ENCODE measurements at places on chromosomes 11 and 22.

- DNase-seq, result no peak
Observed at GRCh38 chr11:2667940-2668339, 31.9 kb downstream of the KCNQ1OT1 start.

DNA sequence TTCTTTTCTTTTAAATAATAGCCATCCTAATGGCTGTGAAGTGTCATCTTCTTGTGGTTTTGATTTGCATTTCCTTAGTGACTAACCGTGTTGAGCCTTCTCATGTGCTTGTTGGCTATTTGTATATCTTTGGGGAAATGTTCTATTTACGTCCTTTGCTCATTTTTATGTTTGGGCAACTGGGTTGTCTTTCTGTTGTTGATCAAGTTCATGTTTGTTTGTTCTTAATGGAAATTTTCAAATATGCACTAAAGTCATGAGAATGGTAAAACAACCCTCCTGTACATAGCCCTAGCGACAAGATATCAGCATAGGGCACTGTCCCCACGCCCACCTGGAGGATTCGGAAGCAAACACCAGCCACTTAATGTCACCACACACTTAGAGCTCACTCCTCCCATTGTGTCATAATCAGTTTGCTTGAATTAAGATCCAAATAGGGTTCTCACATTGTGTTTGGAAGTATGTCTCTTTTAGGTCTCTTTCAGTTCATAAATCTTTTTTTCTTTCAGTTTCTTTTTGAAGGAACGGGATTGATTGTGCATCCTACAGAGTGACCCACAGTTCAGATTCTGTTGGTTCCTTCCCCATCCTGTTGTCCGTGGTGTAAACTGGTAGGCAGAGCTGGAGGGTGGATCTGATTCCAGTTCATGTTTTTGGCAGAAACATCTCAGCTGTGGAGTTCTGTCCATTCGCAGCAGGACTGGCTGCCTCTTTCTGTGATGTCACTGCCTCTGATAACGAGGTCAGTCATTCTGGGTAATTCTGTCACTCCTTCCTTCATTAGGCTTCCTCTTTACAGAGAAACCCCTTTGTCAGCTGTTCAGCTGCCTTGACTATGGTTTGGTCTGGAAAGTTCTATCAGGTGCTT is 26.4 kb upstream of the ADORA2A start:
- DNase-seq, result no peak

GRCh38 chr11:34395916-34396550 is 38.2 kb upstream of the ABTB2 start:
- no peak for DNase-seq

DNA sequence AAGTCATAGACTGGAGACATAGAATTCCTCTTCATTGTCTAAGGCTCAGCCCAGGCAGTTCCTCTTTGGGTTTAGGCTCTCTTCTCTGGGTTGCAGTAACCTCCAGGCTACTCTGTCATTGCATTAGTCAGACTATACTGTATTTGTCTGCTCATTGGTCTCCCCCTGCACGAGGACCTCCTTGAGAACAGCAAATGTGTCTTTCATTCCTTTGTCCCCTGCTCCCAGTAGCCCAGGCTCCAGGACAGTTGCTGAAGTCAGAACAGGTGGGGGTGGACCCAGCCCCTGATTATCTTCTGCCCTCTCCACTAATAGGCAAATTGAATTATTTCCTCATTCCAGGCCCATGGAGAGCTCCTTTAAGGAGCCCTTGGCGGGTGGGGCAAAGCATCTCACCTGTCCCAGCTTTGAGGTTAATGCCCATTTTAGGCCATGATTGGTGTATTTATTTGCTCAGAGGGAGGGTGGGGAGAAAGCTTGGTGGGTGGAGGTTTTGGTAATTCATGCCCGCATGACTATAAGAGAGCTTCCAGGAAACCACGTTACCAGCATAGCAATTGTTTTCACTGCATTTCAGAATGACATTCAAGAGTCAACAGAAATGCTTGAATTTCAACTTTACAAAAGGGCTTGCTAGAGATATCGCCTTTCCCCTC is 40.9 kb downstream of the NAV2 start:
- no peak for DNase-seq

GRCh38 chr11:6201481-6201880 is 2.5 kb downstream of the OR52W1 start:
- no peak for DNase-seq

DNA sequence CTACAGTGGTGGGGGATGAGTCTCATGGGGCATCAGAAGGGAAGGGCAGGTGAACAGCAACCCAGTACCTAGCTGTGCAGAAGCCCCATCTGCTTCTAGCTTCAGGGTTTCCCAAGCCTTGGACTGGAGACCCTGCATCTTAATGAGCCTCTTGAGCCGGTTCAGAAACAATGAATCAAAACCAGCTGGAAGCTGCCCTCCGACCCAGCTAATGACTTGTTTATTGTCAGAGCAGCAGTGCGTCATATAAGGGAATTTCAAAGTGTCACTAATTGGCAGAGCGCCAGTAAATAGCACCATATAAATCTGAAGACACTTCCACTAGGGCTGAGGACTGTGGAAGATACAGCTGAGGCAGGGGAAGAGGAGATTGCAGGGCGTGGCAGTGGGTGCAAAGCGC is 57.5 kb downstream of the RPUSD4 start:
- DNase-seq, result no peak

DNA sequence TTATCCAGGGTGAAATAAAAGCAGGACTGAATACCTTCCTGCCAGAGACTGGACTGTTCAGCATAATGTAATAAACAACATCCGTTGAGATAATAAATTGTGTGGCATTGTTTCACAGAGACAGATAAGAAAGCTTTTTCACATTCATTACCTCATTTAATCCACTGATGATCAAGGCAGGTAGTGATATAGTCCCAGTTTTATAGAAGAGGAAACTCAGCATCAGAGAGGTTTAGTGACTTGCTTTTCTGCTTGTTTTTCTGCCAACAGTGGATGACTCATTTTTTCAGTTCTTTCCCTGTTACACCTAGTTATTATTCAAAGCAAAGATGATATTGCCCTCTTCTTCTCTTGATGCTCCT is 4.0 kb downstream of the MYO18B start:
- DNase-seq, result no peak

DNA sequence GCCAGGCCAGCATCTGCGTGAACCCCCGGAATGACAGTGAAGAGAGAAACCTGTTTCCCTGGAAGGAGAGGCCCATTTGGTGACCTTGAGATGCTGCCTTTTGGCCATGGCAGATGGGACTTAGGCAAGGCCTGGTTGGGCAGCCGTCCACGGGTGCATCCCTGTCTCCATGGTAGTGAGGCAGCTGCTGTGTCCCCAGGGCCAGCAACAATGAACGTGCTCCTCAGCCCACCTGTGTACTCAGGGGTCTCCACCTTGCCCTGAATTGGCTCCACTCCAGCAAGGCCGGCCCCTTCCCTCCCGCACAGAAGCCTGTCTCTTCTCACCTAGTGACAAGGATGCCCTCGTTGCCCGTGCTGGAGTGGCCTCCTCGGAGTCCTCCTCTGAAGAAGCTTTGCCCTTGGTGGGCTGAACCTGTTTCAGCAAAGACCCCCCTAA is 441.1 kb downstream of the TBC1D22A start:
- no peak for DNase-seq

Measured in KG1 (cell line).